ENCODE measurements at places on chromosomes 12 and 14.

- H3K27me3 ChIP-seq: no peaks in the 10 kb centered on the region
- no peak overlapping the region for H3K4me3 ChIP-seq
- H3K4me1 ChIP-seq: no peaks in the 10 kb centered on the region
- H3K36me3 ChIP-seq: no peaks in the 10 kb centered on the region
Observed at GRCh38 chr12:131077931-131078391, 124.3 kb downstream of the ADGRD1 start.

DNA sequence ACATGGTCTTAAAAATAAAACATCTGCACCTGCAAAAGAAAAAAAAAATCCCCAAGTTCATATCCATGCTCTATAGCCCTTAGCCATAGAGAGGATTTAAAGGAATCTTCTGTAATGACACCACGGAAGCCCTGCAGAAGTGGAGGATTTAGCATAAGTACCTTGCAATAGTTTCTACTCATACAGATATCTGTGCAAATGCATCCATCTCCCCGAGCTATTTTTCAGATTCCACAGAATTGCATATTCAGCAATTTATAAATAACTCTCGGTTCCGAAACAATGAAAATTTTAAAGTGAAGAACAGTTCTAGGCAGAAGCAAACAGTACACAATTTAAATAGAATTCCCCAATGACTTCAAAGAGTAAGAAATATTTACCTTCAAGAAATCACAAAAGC, 424 bp downstream of the IGF1 start:
- no peak overlapping the region for H3K27ac ChIP-seq
- H3K36me3 ChIP-seq: no peaks in the 10 kb centered on the region
- no peaks in the 10 kb centered on the region for H3K27me3 ChIP-seq

DNA sequence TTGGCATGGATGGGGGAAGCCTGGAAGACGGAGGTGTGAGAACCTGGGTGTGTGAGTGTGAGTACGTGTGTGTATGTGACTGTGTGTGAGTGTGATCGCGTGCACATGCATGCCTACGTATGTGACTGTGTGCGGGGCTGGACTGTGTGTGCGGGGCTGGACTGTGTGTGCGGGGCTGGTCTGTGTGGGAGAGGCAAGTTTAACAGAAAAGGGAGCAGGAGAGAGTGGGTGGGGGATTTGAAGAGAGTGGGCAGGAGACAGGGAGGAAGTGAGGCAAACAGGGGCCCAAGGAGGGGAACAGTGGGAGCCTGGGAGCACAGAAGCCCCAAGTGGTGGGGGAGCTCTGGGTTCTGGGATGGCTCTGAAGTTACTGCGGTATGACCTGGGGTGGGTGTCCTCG, 103.7 kb upstream of the LHX5 start:
- H3K27ac ChIP-seq: no peak overlapping the region
- H3K4me1 ChIP-seq: no peaks in the 10 kb centered on the region
- DNase-seq: no peak
- H3K4me3 ChIP-seq: no peak overlapping the region
- H3K36me3 ChIP-seq: no peaks in the 10 kb centered on the region

DNA sequence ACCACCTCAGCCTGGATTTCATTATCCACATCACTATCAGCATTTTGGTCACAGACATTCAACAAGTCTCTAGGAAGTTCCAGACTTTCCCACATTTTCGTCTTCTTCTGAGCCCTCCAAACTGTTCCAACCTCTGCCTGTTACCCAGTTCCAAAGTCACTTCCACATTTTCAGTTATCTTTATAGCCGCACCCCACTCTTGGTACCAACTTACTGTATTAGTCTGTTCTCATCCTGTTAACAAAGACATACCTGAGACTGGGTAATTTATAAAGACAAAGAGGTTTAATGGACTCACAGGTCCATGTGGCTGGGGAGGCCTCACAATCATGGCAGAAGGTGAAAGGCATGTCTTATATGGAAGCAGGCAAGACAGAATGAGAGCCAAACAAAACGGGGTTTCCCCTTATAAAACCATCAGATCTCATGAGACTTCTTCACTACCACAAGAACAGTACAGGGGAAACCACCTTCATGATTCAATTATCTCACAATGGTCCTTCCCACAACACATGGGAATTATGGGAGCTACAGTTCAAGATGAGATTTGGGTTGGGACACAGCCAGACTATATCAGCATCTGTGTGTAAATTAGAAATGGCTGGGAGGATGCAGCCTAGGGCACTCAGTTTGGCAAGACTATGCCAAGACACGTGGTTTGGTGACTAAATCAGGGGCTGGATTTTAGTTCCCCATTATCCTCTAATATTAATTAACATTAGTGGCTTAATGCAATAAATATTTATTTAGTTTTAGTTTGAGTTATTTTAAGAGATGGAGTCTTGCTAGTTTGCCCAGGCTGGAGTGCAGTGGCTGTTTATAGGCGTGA, 16.2 kb upstream of the FUT8 start:
- no peaks in the 10 kb centered on the region for H3K27me3 ChIP-seq
- no peak overlapping the region for H3K4me3 ChIP-seq
- H3K36me3 ChIP-seq: no peaks in the 10 kb centered on the region
- H3K27ac ChIP-seq: no peak overlapping the region
- H3K4me1 ChIP-seq: no peaks in the 10 kb centered on the region

GRCh38 chr12:58731096-58731495, 189.2 kb downstream of the LRIG3 start:
- no peak overlapping the region for H3K27ac ChIP-seq
- no peaks in the 10 kb centered on the region for H3K36me3 ChIP-seq
- no peaks in the 10 kb centered on the region for H3K27me3 ChIP-seq
- no peak overlapping the region for H3K4me3 ChIP-seq
- DNase-seq: no peak

DNA sequence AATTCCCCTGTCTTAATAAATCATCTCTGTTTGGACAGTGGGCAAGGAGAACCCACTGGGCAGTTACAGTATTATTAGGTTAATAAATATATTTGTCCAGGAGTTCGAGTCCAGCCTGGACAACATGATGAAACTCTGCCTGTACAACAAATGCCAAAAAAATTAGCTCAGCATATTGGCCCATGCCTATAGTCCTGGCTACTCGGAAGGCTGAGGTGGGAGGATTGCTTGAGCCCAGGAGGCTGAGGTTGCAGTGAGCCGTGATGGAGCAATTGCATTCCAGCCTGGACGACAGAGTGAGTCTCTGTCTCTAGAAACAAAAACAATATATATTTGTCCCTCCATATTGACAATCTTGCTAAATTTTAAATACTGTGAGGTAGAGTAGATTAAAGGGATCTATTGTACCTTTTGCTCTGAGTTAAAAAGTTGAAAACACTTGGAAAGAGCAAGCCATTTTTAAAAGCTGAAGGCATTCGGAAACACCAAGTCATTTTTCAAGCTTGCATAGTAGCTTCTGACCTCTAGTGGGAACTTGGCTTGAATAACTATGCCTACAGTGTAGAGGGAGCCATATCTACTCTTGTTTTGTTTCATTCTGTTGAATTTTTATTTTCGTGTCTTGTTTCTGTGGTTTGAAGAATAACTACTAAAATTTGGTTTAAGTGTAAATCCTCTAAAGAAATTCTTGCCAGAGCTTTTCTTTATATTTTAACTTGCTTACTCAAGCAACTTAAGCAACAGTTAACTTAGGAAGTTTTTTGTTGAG, 14.6 kb upstream of the EEA1 start:
- no peaks in the 10 kb centered on the region for H3K27me3 ChIP-seq
- H3K4me3 ChIP-seq: no peak overlapping the region
- H3K4me1 ChIP-seq: no peaks in the 10 kb centered on the region
- DNase-seq: no peak
- H3K36me3 ChIP-seq: no peaks in the 10 kb centered on the region

DNA sequence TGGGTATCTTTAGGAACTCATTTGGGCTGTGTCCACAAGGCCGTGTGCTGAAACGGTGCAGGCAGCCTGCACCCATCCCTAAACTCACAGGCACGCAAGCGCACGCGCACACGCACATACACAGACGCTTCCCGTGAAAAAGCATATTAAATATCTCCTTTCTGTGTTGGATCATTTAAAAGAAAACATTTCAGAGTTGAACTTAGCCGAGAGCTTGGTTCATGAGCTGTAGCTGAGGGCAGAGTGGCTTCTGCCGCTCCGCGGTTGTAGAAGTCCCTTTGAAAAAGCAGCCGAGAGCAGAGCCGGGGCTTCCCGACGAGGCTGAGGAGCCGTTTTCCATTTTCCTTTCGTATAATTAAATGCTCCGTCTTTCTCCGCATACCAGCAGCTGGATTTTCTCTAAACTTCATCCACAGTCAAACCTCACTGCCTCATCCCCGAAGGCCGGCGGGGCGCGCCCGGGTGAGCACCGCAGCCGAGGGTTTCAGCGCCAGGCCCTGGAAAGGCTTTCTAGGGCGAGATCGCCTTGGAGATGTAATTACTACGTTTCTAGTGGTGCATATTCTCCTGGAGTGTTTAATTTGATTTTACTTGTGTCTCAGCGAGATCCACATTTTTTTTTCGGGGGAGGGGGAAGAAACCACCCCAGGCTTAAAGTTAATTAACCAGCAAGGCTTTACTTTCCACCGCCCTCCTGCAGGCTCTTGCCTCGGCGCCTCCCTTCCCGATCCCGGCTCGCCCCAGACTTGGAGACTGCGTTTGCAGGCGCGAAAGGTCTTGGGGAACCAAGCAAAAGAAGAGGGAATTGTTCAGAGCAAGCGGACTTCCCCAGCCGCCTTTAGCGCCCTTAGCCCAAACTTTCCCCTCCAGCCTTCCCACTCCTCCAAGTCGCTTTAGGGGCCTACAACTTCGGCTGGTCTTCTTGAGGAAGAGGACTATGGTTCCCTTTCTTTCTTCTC, 3.0 kb upstream of the HOXC13 start:
- no peak overlapping the region for H3K4me3 ChIP-seq
- H3K4me1 ChIP-seq: peaks cover 12% of the 10 kb centered on the region
- H3K27me3 ChIP-seq: peaks cover 58% of the 10 kb centered on the region

GRCh38 chr12:102993537-102993936, 36.1 kb downstream of the ASCL1 start:
- no peaks in the 10 kb centered on the region for H3K4me1 ChIP-seq
- H3K4me3 ChIP-seq: no peak overlapping the region
- no peak overlapping the region for H3K27ac ChIP-seq
- H3K27me3 ChIP-seq: no peaks in the 10 kb centered on the region
- DNase-seq: peak; percentile 38

- no peaks in the 10 kb centered on the region for H3K4me1 ChIP-seq
- no peaks in the 10 kb centered on the region for H3K27me3 ChIP-seq
- no peak overlapping the region for H3K27ac ChIP-seq
- DNase-seq: no peak
- peaks cover 92% of the 10 kb centered on the region for H3K36me3 ChIP-seq
Observed at GRCh38 chr14:61486930-61487495, 165.6 kb downstream of the PRKCH start.

GRCh38 chr12:132132609-132133430, 11.3 kb downstream of the DDX51 start:
- no peaks in the 10 kb centered on the region for H3K4me1 ChIP-seq
- H3K27ac ChIP-seq: no peak overlapping the region
- no peak overlapping the region for H3K4me3 ChIP-seq
- H3K27me3 ChIP-seq: no peaks in the 10 kb centered on the region
- DNase-seq: no peak

GRCh38 chr12:125332900-125333299, 267.7 kb downstream of the AACS start:
- H3K4me3 ChIP-seq: no peak overlapping the region
- H3K4me1 ChIP-seq: no peaks in the 10 kb centered on the region
- H3K36me3 ChIP-seq: no peaks in the 10 kb centered on the region
- DNase-seq: no peak
- H3K27me3 ChIP-seq: no peaks in the 10 kb centered on the region

GRCh38 chr12:124057691-124058090, 84.7 kb downstream of the ZNF664 start:
- no peaks in the 10 kb centered on the region for H3K36me3 ChIP-seq
- H3K27me3 ChIP-seq: no peaks in the 10 kb centered on the region
- no peak for DNase-seq
- no peaks in the 10 kb centered on the region for H3K4me1 ChIP-seq
- no peak overlapping the region for H3K27ac ChIP-seq

DNA sequence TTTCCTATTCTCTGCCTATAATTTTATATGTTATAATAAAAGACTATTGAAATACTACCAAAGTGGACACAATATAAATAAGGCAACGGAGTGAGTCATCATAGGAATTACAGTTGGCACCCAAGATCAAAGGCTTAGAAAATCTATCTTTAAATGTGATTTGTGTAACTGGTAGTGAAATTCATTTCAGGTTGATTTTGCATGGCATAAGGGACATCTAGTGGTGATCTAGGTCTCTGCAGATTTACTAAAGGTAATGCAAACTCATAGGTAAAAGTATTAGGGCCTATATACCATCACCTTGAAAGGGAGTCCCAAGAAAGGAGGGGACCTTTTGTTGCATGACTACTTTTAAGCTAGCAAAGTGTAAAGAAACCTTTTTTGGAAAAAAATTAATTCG, 527.2 kb downstream of the NRXN3 start:
- no peak overlapping the region for H3K4me3 ChIP-seq
- H3K27me3 ChIP-seq: no peaks in the 10 kb centered on the region
- no peak overlapping the region for H3K27ac ChIP-seq
- H3K36me3 ChIP-seq: no peaks in the 10 kb centered on the region

DNA sequence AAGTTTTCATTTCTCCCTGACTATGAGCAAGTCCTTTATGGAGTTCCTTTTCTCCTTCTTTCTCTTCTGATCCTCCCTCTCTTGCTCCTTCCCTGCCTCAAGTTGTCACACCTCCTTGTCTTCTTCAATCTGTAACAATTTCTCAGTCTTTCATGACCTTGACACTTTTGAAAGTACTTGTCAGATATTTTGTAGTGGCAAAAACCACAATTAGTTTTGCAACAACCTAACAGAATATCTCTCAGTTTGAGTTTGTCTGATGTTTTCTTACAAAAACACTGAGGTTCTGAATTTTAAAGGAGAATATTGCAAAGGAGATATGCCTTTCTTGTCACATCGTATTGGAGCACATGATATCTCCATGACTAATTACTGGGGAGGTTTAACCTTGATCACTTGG, 4.1 kb upstream of the CRADD start:
- peaks cover 4% of the 10 kb centered on the region for H3K27me3 ChIP-seq
- H3K36me3 ChIP-seq: no peaks in the 10 kb centered on the region
- no peak for DNase-seq
- no peak overlapping the region for H3K4me3 ChIP-seq
- H3K27ac ChIP-seq: no peak overlapping the region
- peaks cover 9% of the 10 kb centered on the region for H3K4me1 ChIP-seq

DNA sequence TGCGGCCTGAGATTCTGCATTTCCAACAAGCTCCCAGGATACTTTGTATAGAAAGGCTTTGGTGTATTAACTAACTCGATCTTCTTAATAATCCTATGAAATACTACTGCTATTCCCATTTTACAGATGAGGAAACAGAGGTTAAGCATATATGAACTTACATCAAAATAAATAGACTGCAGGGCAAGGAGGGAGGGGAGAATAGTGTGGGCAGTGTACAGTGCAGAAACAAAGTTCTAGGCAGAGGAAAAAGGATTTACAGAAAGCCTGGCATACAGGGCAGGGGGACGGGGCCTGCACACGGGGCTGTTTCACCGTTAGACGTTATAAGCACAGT, 19.0 kb downstream of the NINJ2 start:
- no peaks in the 10 kb centered on the region for H3K36me3 ChIP-seq
- H3K4me1 ChIP-seq: peaks cover 52% of the 10 kb centered on the region
- peak overlapping the region; percentile 81 for H3K4me3 ChIP-seq
- no peak for DNase-seq
- no peaks in the 10 kb centered on the region for H3K27me3 ChIP-seq
- peak overlapping the region; percentile 94 for H3K27ac ChIP-seq

Measured in CD4-positive, CD25-positive, alpha-beta regulatory T cell (primary cell).